ENCODE measurements at places on chromosomes 12 and 14.
A peak's percentile ranks its signal among the peaks of the same experiment; 100 is the strongest.

DNA sequence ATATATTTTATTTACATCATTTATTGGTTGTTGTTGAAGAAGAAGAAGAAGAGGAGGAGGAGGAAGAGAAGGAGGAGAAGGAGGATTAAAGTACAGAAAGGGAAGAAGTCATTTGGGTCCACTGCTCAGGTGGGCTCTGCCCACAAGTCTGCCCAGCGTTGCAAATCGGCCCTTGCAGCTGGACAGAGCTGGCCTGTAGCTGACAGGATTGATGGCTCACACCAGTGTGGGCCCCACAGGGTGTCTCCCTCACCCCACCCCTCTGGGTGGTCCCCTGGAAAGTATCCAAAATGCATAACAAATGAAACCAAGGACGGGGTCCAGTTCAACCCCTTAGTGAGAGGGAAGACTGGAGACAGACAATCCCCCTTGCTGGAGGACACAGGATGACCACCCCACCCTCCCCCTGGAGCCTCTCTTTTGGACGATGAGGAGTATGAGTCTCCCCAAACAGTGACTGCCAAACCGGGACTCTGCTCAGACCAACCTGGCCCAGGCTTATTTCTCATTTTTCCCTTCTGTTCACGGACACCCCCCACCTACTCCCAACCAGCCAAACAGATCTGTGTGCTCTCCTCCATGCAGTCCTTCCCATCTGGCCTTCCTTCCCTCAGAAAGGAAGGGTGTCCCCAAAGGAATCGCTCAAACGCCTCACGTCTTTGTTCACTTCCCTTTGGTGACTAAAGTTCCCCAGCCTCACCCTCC, 17.7 kb downstream of the DPF3 start:
- no peak for DNase-seq

- no peak for DNase-seq
These were observed 1.2 kb upstream of the WSB2 start for GRCh38 chr12:118061873-118062843.

GRCh38 chr12:114691196-114691595, 7.2 kb upstream of the TBX3 start:
- no peak for DNase-seq

GRCh38 chr14:101020834-101021370, 117.4 kb upstream of the RTL1 start:
- DNase-seq, result no peak

GRCh38 chr12:109768901-109769670, 55.5 kb downstream of the FAM222A start:
- DNase-seq, result no peak

DNA sequence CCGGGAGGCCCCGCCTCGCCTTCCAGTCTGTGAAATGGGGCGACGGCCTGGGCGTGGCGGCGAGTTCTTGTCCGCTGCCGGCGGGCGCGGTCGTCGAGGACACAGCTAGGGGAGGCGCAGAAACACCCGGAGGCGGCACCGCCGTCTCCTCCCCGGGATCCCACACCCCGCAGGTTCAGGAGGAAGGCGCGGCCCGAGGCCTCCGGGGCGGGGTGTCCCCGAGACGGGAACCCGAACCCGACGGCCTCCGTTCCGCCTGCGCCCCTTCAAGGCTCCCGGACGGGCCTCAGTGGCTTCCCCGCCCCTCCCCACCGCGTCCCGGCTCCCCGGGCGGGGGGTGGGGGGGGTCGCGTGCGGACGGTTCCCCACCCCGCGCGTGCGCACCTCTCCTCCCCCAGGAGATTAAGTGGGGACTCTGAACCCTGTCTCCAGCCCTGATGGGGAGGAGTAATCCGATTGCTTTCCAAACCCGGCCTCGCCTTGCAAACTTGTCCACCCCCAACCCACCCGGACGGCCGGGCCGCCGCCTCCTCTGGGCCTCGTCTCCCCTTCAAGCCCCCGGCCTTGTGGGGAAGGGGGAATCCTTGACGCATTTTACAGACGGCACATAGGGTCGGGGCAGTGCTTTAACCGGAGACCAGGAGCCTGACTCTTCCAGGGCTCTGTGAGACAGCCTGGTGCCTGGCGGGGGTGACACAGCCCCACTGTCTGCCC, 35.3 kb upstream of the ANKRD9 start:
- DNase-seq, result no peak

- DNase-seq, result no peak
These were observed 11.6 kb downstream of the ANO6 start for GRCh38 chr12:45227316-45228067.

DNA sequence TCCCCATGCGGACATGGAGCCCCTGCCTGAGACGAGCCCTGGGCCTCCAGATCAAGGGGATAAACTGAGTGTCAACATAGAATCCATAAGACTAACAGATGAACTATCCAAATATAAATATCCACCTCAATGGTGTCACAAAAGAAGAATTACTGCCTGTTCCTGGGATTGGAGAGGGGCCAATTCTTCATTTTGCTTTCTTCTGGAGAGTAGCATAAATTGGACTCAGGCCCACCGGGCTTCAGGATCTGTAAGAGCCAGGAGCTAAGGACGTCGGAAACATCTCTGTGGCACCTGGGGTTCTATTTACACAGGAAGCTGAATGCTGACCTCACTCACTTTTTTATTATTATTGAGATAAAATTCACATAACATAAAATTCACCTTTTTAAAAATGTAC, 408.2 kb upstream of the CCDC196 start:
- DNase-seq, result no peak

DNA sequence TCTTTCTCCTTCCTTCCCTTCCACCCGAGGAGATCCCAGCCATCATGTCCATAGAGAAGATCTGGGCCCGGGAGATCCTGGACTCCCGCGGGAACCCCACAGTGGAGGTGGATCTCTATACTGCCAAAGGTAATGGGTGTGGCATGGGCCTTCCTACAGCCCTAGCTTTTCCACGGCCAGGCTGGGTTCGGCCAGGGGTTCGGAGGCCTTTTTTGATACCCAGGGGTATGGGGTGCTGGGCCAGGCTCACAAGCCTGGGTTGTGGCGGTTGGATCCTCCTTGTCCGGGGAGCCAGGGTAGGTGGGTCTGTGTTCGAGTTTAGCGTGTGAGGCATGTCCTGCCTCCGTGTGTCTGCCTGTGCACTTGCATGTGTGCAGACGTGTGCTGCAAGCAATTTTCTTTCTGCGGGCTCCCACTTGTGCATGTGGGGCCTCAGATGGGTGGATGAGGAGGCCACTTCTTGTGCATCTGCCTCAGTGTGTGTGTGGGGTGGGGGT, 1.5 kb downstream of the ENO2 start:
- no peak for DNase-seq

- DNase-seq, result no peak
These were observed at the start of gene IL31 for GRCh38 chr12:122174155-122174845. TSS of gene IL31 (minus strand) at chr12:122174221. CDS start at chr12:122174172, 49 bp downstream.

DNA sequence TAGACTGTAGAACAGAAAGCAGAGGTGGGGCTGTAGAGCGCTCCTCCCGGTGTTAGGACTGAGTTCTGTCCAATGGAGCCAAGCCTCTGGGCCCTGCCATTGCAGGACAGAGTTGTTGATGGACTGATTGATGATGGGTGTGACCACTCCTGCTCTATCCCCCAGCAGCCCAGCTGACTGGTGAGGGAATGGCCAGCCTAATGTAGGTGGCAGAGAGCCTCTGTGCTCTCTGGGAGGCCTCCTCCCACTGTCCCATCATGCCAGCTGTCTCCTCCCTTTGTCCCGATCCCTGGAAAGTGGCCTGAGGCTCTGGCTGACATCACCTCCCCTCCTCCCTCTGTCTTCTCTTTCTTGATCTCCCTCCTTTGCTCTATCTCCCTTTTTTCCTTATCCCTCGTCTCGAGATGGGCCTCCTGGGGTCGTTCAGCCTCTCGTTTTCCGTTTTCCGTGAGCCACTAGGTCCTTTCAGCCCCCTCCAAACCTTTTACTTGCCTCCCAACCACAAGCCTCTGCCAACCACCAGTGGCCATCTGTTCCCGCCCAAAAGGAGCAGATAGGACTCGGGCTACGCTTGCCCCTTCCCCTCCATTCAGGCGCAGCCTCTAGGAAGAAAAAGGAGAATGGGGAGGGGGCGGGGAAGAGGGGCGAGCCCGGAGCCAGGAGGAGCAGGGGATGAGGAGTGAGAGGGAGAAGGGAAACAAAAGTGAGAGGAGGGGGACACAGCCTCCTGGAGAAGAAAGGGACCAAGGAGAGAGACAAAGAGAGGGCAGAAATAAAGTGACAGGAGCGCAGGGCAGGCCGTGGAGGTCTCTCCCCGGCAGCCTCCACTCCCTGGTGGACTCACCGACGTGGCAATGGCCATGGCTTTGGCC, 572 bp downstream of the EFS start:
- DNase-seq, result no peak

GRCh38 chr12:14665354-14666348, 30.7 kb downstream of the GUCY2C start:
- no peak for DNase-seq

DNA sequence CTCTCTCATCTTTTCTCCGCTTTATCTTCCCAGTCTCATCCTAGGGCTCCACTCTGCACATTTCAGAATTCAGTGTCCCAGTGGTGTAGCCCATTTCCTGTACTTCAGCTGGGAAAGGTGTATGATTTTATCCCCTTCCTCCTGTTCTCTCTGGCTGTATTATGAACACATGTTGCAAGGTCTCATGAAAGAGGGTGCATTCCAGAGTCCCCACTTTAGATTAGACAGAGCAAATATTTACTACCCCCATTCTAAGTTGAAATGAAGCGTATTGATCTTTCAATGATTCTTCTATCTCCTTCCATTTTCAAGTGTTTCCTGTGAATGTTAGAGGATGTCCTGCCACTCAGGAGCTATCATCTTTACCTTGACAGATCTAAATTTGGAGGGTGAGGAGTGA, 123.2 kb downstream of the WIF1 start:
- no peak for DNase-seq

- DNase-seq, result peak; percentile 24
These were observed 124.5 kb downstream of the GPR65 start for GRCh38 chr14:88129306-88130056.

DNA sequence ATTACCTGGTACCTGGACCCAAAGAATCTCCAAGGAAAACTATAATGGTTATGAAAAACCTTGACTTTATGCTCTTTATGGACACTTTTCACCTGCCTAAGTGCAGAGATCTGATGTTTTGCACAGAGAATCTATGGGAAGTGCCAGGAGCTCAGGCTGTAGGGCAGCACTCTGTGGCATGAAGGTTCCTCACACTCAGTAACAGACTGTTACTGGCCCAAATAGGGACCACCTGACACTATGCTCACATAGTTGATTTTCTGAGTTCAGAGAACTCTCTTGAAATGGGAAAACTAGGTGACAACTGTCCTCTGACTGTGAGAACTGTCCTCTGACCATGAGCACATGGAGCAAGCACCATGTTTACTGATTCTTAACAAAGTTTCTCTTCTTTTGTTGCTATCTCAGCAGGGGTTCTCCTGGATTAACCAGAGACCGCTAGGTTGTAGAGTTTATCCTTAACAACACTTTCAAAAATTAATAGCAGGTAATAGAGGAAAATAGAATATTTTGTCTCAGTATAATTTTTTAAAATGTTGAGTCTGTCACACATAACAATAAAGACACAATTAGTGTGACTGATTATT, 101.6 kb downstream of the STXBP6 start:
- no peak for DNase-seq

- DNase-seq, result no peak
These were observed 756.5 kb upstream of the TBX3 start for GRCh38 chr12:115440438-115440837.

DNA sequence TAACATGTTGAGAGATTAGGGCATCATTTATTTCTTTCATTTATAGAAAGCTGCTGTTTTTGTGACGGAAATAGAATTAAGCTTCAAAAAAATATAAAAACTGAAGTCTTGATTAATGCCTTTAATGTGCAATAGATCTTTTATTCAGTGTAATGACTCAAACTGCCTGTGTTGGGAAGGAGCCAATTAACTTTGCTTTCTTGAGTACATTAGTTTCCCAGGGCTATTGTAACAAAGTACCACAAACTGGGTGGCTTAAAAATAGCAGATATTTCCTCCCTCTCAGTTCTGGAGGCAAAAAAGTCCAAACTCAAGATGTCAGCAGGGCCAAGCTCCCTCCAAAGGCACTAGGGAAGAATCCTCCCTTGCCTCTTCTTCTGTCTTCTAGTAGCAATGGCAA, 36.6 kb downstream of the EID3 start:
- DNase-seq, result no peak
